ENCODE measurements at places on chromosomes 4 and X. TPM values are rescaled to one million over a fixed set of nuclear protein-coding genes. Genes with fewer than 3 reads are reported as not detected.

DNA sequence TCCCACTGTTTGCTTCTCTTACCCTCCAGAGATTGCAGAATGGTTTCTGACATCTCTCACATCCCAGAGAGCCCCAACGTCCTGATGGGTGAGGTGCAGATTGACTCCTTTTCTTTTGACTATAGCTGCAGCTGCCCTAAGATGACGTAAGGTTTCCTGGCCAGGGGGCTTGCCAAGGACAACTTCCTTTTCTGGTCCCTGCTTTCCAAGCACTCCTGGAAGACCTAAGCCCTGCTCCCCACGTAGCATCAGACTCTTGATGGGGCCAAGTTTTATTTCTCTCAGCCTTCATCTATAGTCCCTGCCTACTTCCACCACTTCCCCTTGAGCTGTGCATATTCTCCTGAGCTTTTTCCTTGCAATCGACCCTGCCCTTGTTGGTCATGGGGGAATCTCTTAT, 497.7 kb downstream of the IDS start:
- no peak for DNase-seq

The NWD2 gene
- not detected for total RNA-seq

The NUDT10 gene
- total RNA-seq: 1.2 TPM

- no peak for DNase-seq
These were observed 739.4 kb upstream of the TENM3 start for GRCh38 chr4:181503687-181504390.

DNA sequence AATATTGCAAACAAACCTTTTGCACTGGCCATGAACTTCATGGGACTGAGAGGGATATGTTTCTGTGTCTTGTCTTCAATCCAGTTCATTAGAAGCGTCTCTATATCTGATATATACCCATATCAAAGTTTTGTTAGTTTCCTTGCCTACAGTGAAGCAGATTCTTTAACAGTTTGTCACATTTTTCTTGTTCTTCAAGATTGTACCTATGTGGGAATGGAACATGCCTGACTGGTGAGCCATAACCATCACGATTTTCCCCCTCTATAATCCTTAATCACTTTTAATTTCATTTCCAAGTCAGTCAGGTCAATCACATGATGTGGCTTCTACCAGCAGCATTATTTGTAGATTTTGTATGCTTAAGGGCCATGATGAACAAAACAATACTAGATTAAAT, 197.1 kb upstream of the PDE5A start:
- DNase-seq: no peak

- DNase-seq: no peak
These were observed 165.4 kb upstream of the LDB2 start for GRCh38 chr4:17063888-17064287.

DNA sequence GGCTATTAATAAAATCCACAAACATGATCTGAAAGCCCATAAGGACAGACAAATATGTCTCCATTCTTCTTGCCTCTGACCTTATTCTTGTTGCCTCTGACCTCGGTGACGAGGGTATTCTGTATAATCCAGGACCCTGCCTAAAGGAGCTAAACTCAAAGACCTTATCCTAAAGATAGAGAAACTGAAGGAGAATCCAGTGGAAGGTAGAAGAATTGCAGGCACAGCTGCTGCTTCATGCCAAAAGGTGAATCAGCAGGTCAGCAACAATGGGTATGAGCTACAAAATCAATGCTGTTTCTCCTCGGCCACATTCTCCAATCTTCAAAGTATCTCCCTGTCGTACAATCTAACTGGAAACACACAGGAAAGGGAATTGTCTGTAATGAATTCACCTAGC, 71.4 kb downstream of the INTS6L start:
- no peak for DNase-seq

GRCh38 chrX:99588936-99589335, 821.1 kb downstream of the PCDH19 start:
- DNase-seq: no peak

The EDA2R gene
- total RNA-seq: 1.9 TPM

DNA sequence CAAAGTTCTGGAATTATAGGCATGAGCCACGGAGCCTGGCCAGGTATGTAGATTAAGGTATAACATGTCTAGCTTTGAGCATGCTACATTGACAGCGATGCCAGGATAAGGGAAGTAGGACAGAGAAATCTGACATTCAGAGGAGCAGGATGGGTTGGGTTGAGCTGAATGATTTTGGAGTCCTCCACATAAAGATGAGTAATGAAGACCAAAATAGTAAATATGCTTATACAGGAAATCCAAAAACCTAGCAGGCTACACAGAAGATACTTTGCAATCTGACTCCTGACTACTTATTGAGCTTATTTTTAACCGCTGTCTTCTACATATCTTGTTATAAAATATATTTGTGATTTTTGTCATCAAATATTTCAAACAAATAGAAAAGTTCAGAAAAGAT, 69.7 kb downstream of the PDGFC start:
- DNase-seq: no peak

GRCh38 chr4:150656891-150657290, 74.9 kb downstream of the MAB21L2 start:
- no peak for DNase-seq

- DNase-seq: no peak
These were observed 13.5 kb downstream of the MAOB start for GRCh38 chrX:43868791-43869190.

- no peak for DNase-seq
These were observed 13.2 kb downstream of the TLR8 start for GRCh38 chrX:12919620-12920019.

The PCGF3 gene
- 25.9 TPM for total RNA-seq

The STBD1 gene
- total RNA-seq: 0.19 TPM

- no peak for DNase-seq
These were observed 120.1 kb downstream of the PTTG2 start for GRCh38 chr4:38080061-38080974.

GRCh38 chr4:8589823-8590545, 2.6 kb upstream of the CPZ start:
- no peak for DNase-seq

DNA sequence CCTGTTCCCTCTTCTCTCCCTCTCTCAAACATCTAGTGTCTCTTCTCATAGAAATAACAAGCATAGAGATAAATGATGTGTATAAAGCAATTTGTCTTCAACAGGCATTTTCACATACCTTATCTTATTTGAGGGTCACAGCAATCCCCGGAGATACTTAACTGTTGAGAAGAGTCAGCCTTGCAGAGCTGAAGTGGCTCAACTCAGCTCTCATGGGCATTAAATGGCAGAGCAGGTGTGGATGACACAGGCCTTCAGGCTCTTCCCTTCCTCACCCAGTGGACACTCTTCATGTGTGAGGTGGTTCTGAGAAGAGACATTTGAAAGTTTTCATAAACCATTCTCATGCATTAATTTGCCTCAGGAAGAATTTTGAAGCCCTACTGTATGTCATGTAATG, 134.2 kb downstream of the AFF2 start:
- no peak for DNase-seq

- DNase-seq: peak; percentile 64
These were observed 584 bp downstream of the SUV39H1 start for GRCh38 chrX:48696909-48697727.

The NRK gene
- total RNA-seq: not detected

DNA sequence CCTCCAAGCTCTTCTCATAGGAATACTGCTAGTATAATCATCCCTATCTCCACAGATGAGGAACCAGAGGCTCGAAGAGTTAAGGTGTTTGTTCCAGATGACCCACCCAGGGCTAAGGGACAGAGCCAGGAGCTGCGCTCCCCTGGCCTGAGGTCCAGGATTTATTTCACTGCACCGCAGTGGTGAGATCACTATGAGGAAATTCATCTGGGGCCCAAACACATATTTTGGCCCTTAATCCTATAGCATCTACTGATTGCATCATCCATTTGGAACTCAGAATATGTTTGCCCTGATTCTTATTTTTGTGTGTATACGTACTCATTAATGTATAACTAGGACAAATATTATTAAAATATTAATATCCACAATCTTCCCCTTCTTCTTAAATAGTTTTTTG, 100.1 kb upstream of the RBPJ start:
- DNase-seq: no peak

- DNase-seq: no peak
These were observed 31.3 kb downstream of the FAM241A start for GRCh38 chr4:112176596-112176995.

Measured in activated naive CD4-positive, alpha-beta T cell treated with anti-CD3 and anti-CD28 coated beads, Interleukin-2, amount 50 U/mL, for 72 hours (primary cell).